ENCODE measurements at places on chromosomes 7 and 10.

DNA sequence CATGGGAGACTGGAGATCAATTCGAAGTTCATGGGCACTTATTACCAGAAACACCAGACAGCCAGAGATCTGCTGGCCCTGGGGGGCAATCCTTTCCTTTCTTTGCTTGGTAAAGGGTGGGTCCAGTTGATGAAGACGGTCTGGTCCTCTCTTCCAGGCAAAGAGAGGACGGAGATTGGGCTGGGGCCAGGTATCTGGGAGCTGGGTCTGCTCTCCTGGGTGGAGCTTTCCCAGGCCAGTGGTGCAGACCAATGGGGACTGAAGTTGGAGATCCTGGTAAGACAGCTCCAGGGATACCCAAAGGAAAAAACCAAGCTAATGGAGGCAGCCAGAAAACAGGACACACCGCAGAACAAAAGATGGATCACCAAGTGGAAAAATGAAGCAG lies 18.3 kb downstream of the NOD1 start:
- DNase-seq: no peak

- DNase-seq: no peak
Measured at GRCh38 chr7:3549601-3550000, 248.5 kb downstream of the SDK1 start.

- DNase-seq: no peak
Measured at GRCh38 chr7:127187740-127188139, 65.0 kb downstream of the GRM8 start.

DNA sequence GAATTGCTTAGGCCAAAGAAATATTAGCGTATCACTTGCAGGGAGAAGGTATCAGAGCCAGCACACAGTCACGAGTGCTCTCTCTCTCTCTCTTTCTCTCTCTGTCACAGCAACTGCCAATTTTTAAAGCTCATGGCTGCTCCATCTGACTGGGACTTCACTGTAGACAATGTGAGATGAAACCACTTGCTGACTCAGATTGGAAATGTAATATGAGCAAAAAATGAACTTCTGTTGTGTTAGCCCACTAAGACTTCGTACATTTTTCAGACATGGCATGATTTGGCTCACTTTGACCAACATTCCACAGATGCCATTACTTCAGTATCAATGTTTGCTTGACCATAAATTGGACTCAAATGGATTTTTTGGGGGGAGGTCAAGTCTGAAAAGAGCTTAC lies 68.1 kb downstream of the DGKB start:
- no peak for DNase-seq

DNA sequence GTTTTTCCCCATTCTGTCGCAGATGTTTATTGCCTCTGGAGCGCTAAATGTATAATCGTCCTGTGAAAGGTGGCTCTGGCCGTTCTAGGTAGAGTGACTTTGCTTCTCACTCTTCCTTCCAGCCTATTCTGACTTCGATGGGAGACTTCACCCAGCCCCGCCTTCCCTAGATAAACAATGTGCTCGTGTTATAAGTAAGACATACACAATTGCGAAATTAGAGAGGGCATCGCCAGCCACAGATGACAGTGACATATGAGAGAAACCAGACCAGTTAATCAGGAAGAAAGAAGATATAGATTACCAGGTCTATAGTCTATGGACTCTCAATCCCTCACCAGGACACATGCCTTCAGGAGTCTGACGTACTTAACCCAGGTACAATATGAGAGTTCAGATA lies 1050.5 kb upstream of the AUTS2 start:
- no peak for DNase-seq

DNA sequence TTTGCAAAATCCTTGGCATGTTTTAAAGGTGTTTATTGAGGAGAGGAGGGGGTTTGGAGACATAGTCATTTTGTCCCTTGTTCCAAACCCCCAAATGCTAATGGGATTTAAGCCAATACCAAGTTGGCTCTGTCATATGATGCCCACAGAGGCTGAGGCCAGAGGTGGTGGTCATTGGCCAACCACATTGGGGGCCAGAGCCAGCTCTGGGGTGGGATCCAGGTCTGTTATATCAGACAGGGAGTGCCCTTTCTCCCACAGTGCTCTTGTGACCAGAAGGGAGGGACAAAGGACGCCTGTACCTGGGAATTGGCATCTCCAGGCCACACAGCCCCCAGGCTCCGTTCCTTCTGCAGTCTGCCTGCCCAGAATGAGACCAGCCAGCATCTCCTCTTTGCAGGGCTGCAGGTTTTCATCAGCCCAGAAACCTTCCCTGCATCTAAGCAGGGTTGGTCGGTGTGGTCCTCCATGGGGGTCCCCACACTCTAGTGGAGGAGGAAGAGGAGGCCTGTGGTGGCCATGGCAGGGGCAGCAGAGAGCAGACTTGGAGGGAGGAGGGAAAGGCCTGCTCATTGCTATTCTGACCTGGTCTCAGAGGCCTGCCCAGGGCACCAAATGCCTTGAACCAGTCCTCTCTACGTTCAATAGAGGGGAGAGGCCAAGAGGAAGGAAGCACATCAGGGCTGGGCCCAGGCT lies 17.9 kb downstream of the ADCYAP1R1 start:
- no peak for DNase-seq

GRCh38 chr10:75773813-75774782 lies 342.7 kb downstream of the LRMDA start:
- no peak for DNase-seq

GRCh38 chr10:122391875-122392274 lies 17.4 kb downstream of the PLEKHA1 start:
- DNase-seq: no peak

- no peak for DNase-seq
Measured at GRCh38 chr7:149027055-149027454, 1.2 kb downstream of the PDIA4 start.

DNA sequence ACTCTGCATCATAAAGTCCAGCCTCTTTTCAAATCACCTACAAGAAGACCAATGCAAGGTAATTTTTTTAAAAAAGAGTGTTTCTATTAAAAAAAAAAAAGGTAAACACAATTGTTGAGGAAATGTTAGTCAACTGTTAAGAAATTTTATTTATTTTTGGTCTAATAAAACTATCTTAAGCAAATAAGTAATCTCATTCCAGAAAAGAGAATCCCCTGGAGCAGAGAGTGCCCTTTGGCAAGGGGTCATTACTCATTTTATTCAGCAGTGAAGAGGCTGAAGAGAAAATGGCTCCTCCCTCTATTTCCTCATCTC lies 63.4 kb upstream of the GSDME start:
- DNase-seq: no peak

- peak; percentile 62 for DNase-seq
Measured at GRCh38 chr7:36207451-36208291, 54.6 kb downstream of the EEPD1 start.

Data from left lobe of liver (tissue), 2 donors.